ENCODE measurements at places on chromosomes 1 and 21.
A peak's percentile ranks its signal among the peaks of the same experiment; 100 is the strongest.

- no peak for DNase-seq
These were observed 41.5 kb upstream of the HAO2 start for GRCh38 chr1:119327094-119327449.

DNA sequence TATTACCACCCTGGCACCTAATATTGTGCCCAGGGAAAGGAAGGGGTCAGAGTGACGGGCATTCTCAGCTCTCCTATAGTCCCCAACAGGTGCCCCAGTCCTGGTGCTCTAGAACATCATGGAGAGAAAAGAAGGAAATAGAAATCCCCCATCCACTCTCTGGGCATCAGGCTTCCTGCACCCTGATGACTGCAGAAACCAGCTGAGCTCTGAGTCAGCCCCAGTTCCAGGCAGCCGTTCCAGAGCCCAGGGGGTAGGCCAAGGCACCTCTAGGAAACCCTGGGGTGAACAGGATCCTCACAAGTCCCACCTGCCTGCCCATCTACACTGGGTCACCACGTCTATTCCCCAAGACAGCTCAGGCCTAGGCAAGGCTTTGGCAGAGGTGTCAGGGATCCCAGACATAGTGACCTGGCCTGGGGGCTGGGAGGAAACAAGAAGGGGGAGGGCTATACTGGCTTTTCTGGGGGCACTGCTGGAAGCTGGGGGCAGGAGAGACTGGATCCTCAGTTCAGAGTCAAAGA lies 709 bp downstream of the NECTIN4 start:
- no peak for DNase-seq

- DNase-seq, result no peak
These were observed 6.1 kb downstream of the C1orf167 start for GRCh38 chr1:11767922-11768704.

- no peak for DNase-seq
These were observed 418.8 kb downstream of the DISC1 start for GRCh38 chr1:232045139-232045994.

- DNase-seq, result no peak
These were observed 514 bp downstream of the TPRG1L start for GRCh38 chr1:3625151-3625907.

DNA sequence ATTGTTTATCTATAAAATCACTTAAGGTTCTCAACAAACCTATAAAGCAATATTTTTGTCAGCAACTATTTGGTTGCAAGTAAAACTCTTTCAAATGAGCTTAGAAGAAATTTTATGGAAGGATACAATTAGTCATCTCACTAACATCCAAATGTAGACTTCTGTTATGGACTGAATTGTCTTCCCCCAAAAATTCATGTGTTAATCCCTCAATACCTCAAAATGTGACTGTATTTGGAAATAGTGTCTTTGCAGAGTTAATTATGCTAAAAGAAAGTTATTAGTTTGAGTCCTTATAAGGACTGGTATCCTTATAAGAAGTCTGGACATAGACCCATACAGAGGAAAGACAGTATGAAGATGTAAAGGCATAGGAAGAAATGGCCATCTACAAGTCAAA lies 357.8 kb upstream of the PRMT6 start:
- no peak for DNase-seq

DNA sequence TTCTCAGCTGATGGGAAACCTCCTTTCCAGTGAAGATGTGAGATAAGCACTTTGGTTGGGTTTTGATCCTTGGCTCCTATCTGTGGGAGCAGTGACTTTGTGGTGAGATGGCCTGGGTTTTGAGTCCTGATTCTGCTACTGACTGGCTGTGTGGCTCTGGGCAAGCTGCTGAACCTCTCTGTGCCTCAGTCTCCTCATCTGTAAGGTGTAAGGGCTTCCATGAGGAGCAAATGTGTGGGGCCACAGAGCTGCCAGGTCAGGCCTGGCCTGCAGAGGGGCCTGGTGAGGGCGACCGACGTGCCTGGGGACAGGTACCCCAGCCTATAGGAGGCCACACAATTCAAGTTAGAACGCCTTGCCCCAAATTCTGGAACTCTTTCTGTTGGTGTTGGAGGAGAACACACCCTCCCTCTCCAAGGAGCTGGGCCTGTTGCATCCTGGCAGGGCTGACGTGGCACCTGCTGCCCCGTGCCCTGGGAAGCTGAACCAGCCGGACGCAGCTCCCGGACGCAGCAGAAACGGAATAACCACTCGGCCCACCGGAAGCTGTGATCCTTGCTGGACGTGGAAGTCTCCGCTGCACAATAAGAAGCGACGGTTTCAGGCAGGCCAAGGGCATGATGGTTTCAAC lies 62.7 kb downstream of the AGPAT3 start:
- DNase-seq, result no peak

GRCh38 chr1:235622936-235623779 lies 26.4 kb downstream of the GNG4 start:
- DNase-seq, result no peak

DNA sequence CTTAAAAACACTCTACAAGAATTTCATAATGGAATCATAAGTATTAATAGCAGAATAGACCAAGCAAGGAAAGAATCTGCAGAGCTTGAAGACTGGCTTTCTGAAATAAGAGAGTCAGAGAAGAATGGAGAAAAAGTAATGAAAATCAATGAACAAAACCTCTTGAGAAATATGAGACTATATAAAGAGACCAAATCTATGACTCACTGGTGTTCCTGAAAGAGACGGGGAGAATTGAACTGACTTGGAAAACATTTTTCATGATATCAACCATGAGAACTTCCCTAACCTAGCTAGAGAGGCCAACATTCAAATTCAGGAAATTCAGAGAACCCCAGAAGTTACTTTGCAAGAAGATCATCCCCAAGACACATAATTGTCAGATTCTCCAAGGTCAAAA lies 85.6 kb downstream of the GDAP2 start:
- DNase-seq, result no peak

- no peak for DNase-seq
These were observed 106.8 kb downstream of the ESRRG start for GRCh38 chr1:216616425-216616824.

DNA sequence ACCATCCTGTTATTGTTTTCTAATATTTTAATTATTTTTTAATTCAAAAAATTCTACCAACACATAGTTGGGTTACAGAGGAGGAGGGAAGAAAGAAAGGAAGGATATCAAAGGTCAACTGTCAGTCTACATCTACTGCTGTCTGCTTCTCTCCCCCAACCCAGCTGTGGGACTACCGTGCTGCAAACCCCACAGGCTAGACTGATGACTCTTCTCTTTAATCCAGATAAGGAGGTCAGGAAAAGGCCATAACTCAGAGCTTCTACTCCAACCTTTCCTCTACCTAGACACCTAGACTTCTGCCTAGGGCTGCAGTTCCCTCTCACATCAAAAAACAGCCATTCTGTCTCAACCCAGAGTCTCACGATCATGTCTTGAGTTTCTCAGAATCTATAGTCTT lies 124.2 kb upstream of the ETV3 start:
- no peak for DNase-seq

- DNase-seq, result no peak
These were observed 510.1 kb downstream of the PLA2G4A start for GRCh38 chr1:187338762-187339412.

- DNase-seq, result no peak
These were observed 50.4 kb upstream of the PTGFR start for GRCh38 chr1:78440381-78440793.

GRCh38 chr1:238960071-238960470 lies 426.3 kb upstream of the CHRM3 start:
- DNase-seq, result no peak

GRCh38 chr1:51192213-51192843 lies 43.7 kb upstream of the RNF11 start:
- DNase-seq, result peak; percentile 64

- DNase-seq, result no peak
These were observed 51.8 kb downstream of the FBXO2 start for GRCh38 chr1:11602424-11602823.

DNA sequence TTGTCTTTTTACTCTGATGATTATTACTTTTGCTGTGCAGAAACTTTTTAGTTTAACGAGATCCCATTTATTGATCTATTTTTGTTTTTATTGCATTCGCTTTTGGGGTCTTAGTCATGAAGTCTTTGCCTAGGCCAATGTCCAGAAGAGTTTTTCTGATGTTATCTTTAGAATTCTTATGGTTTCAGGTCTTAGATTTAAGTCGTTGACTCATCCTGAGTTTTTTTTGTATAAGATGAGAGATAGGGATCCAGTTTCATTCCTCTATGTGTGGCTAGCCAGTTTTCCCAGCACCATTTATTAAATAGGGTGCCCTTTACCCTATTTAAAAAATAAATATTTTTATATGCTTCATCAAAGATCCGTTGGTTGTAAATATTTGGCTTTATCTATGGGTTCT lies 13.2 kb downstream of the MAN1C1 start:
- no peak for DNase-seq

DNA sequence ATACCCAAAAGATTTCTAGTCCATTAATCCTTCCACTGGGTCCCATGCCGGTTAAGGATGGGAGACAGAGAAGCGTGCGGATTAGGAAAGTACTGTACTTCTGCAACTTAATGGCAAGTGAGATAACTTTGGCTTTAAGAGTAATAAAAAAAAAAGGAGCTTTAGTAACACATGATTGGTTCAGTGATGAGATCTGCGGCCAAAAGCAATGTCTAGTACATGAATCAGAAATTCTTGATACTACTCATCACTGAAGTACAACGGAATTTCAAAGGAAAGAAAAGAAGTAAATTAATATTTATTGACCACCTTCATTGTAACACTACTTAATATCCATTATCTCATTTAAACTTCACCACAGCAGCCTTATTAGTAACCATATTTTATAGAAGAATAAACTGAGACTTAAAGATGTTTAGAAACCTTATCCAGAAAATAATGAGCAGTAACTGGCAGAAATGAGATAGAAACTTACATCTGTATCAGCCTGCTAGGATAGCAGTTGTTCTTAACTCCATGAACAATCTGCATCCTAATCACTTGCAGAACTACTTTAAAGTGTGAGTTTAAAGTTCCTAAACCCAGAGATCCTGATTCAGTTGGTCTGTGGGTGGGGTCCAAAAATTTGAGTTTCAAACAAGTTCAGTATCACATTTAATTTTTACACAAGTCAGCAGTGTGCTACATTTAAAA lies 14.1 kb upstream of the NUF2 start:
- DNase-seq, result no peak

DNA sequence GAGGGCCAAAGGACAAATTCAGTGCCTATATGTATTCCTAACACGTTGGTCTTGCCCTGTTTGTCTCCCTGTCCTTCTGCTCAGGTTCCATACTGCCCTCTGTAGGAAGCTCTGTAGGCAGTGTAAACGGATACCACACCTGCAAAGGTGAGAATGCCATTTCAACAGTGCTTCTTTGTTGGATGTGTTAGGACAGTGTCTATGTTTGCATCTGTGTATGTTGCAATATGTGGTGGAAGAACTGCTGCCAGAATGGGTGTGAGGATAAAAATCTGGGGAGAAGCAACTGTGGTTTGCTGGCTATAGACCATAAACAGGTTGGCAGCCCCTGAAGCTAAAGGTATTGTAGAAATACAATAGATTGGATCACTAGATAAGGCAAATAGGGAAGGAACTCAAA lies 113.1 kb upstream of the BMP8A start:
- DNase-seq, result peak; percentile 29

DNA sequence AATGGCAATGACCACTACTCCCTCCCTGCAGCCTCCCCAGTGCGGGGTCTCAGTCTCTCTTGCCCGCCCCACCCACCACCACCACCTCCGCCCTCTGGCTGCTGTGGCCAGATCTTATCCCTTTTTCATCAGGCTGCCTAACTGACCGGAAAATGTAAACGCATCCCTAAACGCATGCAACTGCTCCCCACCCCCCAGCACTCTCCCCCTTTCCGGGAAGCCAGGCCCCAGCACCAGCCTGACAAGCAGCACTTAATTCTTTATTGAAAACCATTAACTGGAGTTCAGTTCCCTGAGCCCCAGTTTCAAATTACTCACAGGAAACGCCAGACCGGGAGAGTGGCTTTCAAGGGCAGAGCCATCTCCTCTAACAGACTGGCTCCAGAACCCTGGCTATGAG lies 147.7 kb downstream of the DMRTA2 start:
- no peak for DNase-seq

GRCh38 chr1:204102029-204102611 lies 29.2 kb downstream of the SOX13 start:
- DNase-seq, result peak; percentile 8

DNA sequence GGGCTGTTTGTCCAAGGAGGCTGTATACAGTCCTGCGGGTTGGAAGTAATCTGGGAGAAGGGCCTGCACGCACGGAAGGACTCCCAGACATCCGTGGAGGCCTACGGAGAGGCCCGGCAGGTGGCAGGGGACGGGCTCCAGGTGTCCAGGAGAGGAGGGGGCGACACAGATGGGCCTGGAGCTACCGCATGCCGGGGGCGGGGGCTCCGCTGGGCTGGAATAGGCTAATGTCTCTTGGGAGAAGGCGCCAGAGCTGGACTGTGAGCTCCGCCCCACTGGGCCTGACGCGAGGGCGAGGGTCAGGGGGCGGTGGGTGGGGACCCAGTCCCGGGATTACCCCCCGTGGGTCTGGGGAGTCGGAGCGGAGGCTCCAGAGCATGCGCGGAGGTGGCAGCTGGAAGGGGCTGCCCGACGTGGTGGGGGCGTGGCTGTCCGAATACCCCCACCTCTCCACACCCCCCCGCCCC lies 659 bp downstream of the AGO1 start:
- peak; percentile 65 for DNase-seq

GRCh38 chr1:109659145-109659544 lies 3.2 kb downstream of the GSTM4 start:
- no peak for DNase-seq

DNA sequence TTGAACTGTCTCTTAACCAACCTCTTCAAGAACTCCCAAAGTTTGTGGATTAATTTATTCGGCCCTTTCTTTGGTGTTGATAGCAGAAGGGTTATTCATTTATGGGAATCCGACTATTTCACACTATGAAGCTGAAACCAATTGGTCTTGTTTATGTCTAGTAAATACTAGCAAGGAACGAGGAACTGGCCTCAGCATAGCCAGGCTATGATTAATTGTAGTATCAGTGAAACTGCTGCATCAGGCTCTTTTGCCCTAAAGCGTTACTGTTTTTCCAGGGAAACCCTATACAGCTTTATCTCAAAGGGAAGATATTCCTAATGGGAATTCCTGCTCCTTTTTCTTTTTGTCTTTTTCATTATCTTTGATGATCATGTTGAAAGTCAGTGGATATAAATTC lies 35.1 kb downstream of the CLEC20A start:
- DNase-seq, result no peak

DNA sequence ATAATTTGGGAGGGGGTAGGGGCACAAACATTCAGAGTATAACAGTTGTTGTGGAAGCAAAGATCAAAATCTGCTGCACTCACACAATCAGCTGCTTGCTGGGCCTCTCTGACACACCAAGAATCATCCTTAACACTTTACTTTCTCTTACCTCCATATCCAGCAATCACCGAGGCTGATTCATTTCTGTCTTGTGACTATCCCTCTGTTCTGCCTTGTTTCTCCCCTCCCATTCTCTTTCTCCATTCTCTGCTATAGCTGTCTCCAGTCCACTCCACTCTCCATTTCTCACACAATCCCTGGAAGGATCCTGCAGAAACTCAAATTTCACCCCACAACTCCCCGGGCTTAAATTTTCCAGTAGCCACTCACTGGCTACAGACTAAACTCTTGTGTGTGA lies 91.8 kb upstream of the NGF start:
- no peak for DNase-seq

- no peak for DNase-seq
These were observed 27.7 kb downstream of the RPL5 start for GRCh38 chr1:92859400-92860039.
